Cardiac fibroblast (primary cell): ENCODE measurements at places on chromosomes 3 and 15.

- no peak for DNase-seq
These were observed 152.6 kb downstream of the SCAPER start for GRCh38 chr15:76752549-76752948.

- DNase-seq = no peak
These were observed 132.2 kb upstream of the SLC24A5 start for GRCh38 chr15:47988564-47988963.

DNA sequence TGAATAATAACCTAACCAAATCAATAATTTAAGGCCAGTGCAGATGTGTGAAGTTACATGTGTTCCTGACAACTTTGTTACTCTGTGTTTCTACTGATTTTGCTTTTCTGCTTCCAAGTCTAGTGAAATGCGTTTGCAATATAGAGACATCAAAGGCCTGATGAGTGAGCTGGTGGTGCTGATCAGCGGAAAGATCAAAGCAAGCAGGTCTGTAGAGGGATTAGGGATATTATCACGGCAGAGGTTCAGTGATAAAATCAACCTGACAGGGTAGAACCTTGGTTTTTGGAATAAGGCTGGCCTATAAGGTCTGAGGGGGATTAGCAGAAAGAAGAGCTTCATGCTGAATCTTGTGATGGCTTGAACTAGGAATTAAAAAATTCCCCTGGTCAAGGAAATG is 111.7 kb downstream of the EDEM1 start:
- DNase-seq = no peak

- no peak for DNase-seq
These were observed 111.8 kb upstream of the ADAMTS9 start for GRCh38 chr3:64799606-64800005.

GRCh38 chr15:60250316-60250715 is 147.5 kb downstream of the ANXA2 start:
- no peak for DNase-seq

- DNase-seq = peak; percentile 10
These were observed 279.3 kb upstream of the CTNNB1 start for GRCh38 chr3:40920041-40920440.

DNA sequence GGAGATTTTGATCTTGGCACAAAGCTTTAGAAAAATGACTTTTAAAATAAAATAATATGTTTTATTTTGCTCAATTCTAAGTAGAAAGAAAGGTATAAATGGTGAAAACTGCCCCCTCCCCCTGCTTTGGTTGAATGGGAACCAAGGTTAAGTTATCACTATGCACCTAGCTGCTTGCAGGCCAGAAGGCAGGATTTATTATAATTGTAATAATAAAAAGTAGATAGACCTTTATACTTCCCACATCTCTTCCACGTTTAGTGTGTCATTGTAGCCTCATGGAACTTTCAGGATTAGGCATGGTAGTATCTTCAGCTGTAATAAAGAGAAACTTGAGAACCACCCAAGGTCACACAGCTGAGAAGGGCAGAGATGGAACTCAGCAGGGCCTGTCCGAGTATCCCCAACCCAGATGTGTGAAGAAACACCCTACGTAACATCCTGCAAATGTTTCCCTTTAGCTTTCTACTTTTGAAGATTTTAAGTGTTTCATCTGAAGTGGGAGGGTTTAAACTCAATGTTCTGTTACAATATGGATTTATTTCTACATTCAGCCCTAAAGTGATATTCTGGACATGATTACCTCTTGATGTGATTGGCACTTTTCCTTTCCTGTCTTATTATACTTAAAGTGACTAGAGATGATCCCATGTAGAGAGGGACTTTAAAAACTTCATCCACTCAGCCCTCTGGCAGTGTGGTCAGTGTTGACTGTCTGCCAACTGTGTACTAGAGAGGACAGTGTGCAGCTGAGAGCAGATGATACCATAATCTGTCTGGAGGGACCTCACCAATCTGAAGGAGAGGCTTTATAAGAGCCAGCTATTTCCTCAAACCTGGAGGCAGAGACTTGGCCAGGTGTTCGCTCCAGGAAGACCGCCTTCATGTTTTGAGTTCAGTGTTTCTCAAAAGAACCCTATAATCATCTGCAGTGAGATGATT is 282.5 kb upstream of the TRIM42 start:
- no peak for DNase-seq

DNA sequence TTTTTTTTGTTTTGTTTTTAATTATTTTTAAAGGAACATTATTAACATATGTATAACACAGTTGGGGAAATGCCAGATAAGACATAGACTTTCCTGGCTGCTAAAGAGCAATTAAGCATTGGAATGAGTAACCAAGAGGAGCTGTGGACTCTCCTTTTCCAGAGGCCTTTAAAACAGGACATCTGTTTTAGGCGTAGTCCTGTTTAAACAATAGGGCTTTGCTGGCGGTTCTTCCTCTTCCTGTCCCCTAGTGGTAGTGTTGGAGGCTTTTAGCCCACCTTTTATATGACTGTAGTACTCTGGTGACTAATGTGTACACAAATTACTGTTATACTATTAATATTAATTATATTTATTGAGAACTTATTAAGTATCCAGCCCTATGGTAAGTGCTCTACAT is 81.9 kb downstream of the PPARG start:
- peak; percentile 44 for DNase-seq

GRCh38 chr3:150062492-150062891 is 91.8 kb upstream of the PFN2 start:
- DNase-seq = peak; percentile 79

- no peak for DNase-seq
These were observed 95.7 kb downstream of the PRICKLE2 start for GRCh38 chr3:64129581-64129980.

GRCh38 chr15:36256404-36256807 is 323.0 kb upstream of the CDIN1 start:
- no peak for DNase-seq

DNA sequence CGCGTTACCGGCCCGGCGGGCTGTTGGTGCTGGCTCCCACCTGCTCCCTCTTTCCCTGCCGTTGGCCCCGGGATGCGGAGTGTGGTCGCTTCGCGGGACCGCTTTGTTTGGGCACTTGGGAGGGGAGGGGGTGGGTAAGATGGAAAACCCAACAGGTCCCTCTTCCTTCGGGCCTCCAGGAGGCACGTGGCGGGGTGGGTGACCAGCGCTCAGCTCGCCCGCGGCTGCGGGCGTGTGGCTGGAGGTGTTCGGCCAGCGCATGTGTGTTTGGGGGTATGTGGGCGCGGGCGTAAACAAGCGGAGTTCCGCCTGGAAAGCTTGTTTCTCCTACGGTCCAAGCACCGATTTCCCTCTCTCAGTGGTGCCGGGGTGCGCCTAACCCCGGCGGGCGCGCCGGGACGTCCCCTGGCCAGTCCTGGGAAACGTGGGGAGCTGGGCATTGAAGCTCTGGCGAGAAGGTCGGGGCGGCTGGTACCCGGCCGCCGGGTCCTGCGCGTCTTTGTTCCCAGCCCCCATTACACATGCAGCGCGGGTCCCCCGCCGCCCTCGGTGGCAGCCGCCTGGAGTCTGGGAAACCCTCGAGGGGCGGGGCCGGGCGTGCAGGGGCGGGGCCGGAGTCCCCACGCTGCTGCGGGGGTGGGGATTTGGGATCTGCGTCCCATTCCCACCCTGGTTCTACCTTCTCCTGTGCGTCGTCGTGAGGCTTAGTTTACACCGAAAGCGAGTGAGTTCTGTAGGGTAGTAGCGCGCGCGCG is 1.4 kb downstream of the ACVR2B start:
- DNase-seq = peak; percentile 49

DNA sequence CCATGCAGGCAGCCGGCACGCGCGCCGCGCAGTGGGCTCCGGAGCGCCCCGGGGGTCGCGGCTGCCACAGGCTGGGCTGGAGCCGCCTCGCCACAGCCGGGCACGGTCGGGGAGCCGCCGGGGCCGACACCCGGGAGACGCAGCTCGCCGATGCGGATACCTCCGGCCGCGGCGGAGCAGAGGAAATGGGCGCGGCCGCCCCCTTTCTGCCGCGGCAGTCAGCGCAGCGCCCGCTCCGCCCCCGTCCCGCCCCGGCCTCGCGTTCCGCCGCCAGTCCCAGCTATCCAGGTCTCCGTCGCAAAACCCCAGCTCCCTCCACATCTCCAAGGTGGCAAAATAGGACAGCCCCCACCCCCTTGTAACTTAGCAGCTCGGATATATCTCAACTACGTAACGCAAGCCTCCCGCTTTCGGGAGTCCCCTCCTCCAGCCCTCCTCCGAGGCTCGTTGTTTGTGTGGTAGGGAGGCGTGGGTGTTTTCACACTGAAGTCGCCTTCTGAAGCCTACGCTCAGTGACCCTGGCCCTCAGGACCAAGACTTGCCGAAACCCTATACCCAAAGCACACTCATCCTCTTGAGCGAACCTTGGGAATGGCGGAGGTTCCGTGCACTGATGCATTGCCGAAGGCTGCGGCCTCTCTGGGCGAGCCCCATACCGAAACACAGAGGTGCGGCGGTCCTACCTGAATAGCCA is at the start of gene SH3BP5:
SH3BP5 (minus strand) TSS at position 182 of the 694 bp plus-strand sequence; CDS start at position 4, 178 bp downstream.
- peak; percentile 59 for DNase-seq

DNA sequence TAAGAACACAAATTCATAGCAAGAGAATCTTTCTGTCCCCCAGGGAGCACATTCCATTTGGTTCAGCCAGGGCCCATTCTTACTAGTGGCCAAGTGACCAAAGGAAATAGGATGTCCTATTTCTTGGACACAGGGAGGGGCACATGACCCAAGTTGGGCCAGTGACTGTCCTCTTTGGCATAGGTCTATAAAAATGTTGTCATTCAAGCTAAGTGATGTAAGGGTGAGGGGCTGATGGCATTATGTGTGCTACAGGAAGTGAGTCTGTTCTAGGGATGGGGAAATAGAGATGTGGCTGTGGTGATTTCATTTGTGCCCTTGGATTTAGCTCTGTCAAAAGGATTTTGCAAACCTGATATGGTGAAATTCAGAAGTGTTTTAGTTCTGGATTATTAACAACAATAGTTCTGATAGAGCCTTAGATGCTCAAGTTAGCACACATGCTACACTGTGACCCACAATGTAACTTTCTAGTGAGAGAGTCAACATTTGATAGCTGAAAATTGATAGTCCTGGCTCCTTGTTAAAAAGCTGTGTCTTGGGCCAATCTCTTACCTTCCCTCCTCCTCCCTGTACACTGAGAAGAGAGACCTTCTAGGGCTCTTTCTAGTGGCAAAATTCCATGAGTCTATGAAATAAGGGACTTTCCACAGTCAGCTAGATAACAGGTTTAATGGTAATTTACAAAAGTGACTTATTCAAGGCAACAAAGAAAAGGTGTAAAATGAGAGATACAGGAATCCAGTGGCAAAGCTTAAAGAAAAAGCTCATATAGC is 117.2 kb downstream of the THRB start:
- peak; percentile 64 for DNase-seq

GRCh38 chr3:36763850-36764703 is at the start of gene DCLK3:
TSS of gene DCLK3 (minus strand) at chr3:36764553. CDS start at chr3:36764263, 290 bp downstream.
- no peak for DNase-seq

DNA sequence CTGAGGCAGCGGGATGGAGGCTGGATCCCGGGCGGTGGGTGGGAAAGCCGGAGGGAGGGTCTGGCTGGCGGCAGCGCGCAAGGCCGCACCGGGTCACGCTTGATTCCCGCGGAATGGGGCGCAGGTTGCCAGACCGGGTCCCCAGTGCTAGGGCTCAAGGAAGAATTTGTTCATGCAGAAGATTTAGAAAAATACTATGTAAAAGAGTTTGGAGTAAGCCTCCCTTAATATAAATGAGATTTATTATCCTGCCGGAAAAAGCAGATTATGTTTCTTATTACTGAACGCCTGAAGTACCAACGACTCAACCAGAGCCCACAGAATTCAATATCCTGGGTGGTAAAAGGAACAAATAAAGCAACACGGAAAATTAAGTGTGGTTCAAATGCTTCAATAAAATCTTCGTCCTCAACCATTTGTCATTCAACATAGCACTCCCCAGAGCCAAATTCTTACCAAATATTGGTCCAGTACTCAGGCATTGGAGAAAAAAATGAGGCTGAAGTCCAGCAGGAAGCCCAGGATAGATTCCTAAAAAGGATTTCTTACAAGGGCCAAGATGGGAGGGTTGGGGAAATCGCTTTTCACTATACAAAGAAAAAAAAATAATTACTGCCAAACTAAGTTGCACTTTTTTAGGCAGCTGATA is 1.2 kb upstream of the ZBTB20 start:
- no peak for DNase-seq

DNA sequence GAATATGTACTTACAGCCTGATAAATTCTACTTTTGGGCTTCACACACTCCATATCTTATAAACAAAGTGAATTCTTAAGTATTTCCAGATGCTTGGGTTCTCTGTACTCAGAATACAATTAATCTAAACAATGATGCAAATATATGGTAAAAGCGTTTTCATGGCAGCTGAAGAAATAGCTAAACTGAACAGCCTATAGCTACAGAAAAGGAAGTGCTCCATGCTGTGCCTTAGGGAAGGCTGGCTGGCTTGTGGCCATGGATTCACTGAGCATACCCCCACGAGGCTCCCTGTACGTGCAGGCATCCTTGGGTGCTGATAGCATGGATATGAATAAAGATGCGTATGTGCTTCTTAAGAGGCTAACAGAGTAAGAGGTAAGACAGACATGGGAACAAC is 264.0 kb downstream of the KLF13 start:
- no peak for DNase-seq

GRCh38 chr15:29812384-29812694 is 9.9 kb downstream of the TJP1 start:
- DNase-seq = peak; percentile 64

DNA sequence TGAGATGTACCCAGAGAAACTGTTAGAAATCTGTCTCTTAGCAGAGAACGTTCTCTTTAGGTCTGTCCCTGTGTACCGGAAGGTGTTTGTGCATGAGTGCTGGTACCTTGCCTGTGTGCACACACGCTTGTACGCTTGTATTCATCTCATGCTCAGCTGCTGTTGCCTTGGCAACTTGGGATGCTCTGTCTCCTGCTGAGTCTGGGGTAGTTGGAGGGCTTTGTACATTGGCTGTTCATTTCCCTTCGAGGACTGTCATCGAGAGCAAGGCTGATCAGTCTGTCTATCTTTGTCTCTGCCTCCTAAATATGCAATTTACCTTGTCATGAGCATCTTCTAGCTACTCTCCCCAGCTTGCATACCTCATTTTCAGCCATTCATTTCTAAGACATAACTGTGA is 147.2 kb downstream of the SLCO3A1 start:
- no peak for DNase-seq

- no peak for DNase-seq
These were observed 21.6 kb downstream of the LIMD1 start for GRCh38 chr3:45616158-45616557.

- DNase-seq = no peak
These were observed 1.8 kb downstream of the CLDN18 start for GRCh38 chr3:138011722-138012121.

- no peak for DNase-seq
These were observed 358.4 kb downstream of the FOXP1 start for GRCh38 chr3:71225002-71225684.

DNA sequence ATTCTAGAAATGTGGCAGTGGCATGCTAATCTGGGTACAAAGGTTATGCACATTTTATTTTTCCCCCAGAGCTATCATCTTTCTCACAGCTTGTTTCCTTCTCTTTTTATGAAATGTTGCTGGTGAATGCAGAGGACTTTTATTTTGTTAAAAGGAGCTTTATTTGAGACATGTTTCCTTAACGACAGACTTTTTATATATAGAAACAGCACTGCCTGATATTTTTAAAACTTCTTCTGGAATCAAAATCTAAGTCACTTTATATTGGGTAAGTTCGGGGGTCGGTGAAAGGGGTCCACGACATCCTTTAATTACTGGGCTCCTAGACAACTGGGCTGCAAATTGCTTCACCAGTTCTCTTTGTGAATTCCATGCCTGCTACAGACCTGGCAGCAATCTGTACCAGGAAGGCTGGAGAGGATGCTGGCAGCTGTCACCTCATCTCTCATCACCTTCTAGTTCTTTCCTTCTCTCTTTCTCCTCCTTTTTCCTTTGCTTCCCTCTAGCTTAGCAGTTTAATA is 464.7 kb downstream of the PDCD6IP start:
- no peak for DNase-seq

- no peak for DNase-seq
These were observed 5.5 kb downstream of the MAP6D1 start for GRCh38 chr3:183819831-183820230.
